ENCODE measurements at places on chromosomes 1 and 21. TPM values are rescaled to one million over a fixed set of nuclear protein-coding genes. Genes with fewer than 3 reads are reported as not detected.

DNA sequence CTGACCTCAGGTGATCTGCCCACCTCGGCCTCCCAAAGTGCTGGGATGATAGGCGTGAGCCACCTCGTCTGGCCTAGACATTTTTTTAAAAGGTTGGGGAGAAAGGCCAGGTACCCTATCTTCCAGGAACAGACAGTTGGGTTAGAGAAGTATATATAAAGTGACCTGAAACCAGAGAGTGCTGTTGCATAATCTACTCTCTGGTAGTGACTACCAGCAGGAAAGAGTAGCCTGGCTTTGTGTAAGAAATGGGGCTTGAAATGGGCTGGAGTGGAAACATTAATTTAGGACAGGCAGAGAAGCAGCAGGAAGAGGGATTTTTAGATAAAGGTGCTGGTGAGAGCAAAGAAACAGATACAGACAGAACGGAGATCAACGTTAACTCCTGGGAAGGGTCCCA, 125.8 kb upstream of the HOOK1 start:
- no peak for DNase-seq

DNA sequence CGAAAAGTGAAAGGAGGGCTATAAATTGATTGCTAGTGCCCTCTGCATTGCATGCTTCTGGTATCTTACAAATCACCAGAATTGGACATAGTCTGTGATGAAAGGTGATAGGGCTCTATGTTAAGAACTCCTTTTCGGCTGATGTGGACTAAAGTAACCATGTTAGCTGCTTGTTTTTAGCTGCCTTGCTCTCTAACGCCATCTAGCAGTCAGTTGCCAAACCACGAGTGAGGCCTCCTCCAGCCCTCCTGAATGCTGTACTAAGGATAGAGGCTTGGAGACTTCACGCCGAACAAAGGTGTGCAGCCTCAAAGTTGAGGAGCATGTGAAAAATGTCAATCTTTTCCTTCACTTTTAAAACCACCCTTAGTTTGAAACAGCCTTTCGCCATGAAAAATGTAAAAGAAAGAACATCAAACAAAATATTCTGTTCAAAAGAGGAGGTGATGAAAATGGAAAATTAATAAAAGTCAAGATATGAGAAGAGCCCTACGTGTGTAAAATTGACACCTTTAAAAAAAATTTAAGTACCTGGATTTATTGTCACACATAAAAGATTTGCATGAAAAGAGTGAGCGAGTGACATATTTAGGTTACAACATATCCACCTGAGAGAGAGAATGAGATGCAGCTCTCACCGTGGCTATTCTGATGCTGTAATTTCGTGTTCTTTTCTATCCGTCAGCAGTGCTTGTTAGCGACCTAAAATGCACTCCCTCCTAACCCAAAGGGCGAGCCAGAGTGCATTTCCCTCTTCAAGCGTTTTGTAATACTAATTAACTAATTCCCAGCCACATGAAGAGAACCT, 8.1 kb downstream of the LRRC53 start:
- peak; percentile 34 for DNase-seq

- no peak for DNase-seq
Observed at GRCh38 chr21:44914176-44914874, 6.4 kb downstream of the ITGB2 start.

DNA sequence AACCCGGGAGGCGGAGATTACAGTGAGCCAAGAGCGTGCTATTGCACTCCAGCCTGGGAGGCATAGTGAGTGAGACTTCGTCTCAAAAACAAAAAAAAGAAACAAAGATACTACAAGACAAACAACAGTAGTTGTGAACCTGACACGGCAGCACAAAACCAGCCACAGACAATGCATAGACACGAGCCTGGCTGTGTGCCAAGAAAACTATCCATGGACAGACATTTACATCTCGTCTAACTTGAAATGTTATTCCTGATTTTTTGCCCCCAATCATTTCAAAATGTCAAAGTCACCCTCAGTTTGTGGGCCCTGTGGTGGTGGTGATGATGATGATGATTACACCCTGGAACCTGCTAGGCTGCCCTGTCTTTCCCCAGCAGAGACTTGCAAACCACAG, 6.3 kb downstream of the KLHL21 start:
- DNase-seq, result peak; percentile 48

DNA sequence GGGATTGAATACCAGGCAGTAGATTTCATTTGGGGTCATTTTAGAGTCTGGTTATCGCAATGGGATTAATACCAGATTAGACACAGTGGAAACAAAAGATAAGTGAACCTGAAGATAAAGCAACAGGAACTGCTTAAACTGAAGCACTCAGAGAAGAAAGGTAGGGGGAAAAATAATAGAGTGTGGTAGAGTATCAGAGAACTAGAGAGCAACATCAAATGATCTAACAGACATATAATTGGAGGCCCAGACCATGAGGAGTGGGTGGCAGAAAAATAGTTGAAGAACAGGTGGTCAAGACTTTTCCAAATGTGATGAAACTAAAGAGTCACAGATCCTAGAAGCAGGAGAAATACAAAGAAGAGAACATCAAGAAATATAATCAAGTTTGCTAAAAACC, 484.3 kb downstream of the CAMTA1 start:
- DNase-seq, result no peak

GRCh38 chr1:170001266-170001665, 73.2 kb downstream of the KIFAP3 start:
- DNase-seq, result no peak

DNA sequence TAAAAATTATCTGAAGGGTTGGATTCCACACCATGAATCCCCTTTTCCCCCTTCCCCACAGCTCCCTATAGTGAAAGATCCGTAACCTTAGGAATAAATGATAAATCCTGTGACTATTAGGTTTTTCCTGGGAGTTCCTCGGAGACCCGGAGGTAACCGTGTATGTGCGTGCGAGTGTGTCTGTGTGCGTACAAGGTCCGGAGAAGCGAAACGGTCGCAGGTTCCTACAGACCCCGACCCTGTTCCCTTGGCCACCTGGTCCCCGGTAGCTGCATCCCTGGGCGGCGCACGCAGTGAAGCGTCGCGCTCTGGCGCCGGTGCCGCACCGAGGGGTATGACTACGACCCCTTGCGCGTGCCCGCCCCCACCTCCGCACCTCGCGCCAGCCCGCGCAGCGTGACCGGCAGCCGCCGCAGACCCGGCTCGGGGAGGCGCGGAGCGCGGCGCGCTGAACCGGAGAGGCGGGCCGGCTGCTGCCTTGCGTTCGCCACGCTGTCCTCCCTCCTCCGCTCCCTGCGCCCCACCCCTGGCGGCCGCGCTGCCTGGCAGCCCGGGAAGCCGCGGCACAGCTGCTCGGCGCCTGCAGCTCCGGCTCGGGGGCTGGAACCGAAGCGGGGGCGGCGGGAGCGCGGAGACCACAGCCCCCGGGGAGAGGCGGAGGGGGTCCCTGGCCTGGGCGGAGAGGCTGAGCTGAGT, at the start of gene AK5:
AK5 (plus strand) TSS at position 529 of the 696 bp plus-strand sequence. CDS start 295 bp downstream, outside the sequence.
- DNase-seq, result peak; percentile 68

DNA sequence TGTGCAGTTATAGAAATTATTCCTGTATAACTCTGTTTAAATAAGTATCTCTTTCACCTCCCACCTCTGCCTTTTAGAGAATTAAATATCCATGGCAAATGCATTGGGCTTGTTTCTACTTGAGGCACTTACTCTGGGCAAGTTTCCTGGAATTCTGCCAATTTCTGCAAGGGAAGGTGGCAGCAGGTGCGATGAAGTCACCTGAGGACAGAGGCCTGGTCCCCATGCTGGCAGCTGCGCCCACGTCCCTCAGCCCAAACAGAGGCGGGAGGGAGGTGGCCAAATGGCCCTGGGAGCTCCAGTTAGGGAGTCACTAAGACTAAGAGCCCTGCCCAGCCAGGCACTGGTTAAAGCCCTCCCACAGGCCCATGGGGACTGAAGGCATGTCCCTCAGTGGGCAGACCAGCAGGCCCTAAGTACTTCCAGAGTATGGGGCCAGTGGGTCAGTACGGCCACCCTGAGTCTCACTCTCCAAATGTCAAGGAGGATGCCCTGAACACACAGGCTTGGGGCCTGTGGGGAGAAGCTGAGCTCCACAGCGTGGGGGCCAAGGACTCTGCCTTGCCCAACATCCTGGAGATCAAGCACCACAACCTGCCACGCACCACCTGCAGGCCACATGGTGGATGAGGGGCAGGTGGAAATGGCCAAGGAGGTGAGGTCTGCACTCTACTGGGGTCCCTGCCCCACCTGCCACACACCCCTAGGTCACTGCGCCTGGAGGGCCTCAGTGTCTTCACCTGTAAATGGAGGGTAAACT, 19.4 kb downstream of the ACOT7 start:
- DNase-seq, result no peak

DNA sequence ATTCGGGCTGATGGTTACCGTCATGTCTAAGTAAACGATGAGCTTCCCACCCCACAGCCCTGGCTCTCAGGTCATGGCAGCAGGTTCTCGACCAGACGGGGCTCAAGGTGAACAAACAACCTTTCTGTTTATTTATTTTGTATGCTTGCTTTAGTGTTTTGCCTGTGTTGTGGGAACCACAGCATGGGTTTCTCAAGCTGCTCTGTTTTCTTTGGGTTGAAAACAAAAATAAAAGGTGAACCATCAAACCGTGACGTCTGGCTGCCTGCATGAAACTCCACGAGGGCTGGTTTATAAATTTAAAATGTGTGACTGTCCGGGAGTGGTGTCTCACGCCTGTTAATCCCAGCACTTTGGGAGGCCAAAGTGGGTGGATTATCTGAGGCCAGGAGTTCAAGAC, 28.0 kb downstream of the TMEM51 start:
- no peak for DNase-seq

DNA sequence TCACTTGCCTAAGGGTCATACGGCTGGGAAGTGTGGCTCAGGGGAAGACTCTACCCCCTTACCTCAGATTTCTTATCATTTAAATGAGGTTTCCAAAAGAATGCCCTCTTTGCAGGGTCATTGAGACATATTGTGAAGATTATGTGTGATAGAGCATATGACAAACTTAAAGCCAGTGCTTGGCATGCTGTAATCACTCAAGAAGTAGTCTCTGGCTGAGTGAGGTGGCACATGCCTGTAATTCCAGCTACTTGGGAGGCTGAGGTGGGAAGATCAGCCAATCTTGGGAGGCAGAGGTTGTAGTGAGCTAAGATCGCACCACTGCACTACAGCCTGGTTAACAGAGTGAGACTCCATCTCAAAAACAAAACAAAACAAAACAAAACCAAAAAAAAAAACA, 7.5 kb upstream of the LDLRAD2 start:
- no peak for DNase-seq

Gene S100A8
- total RNA-seq, result not detected

Gene GRHL3
- not detected for total RNA-seq
